ENCODE measurements at places on chromosomes 1 and 21.

- DNase-seq: no peak
These were observed 5.5 kb downstream of the EFNA3 start for GRCh38 chr1:155083865-155084721.

- no peak for DNase-seq
These were observed 4.3 kb downstream of the OR2C3 start for GRCh38 chr1:247531937-247532336.

DNA sequence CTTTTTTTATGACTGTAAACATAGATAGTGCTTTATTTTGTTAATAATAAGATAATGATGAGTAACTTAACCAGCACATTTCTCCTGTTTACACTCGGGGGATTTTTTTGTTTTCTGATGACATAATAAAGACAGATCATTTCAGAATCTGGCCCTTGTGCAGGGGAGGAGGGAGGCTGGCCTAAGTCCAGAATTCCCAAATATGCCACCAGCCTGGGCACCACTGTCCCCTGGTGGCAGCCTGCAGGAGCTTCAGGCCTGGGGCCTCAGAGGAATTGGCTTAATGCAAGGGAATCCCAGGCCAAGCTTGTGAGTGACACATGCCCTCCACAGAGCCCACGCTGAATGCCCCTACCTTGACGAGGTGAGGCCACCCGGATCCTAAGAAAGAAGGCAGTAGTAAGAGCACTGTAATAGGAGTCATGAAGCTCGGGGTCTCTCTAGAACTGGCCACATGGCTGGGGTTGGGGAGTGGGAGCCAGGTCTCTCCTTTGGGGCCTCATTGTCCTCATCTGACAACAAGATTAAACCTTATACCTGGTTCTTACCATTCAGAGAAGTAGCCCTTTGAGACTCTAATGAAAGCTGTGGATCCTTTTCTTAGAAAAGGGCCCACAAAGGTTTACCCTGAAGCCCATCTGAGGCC lies 24.1 kb downstream of the ETNK2 start:
- DNase-seq: peak; percentile 51

- no peak for DNase-seq
These were observed 42.7 kb downstream of the SLC45A1 start for GRCh38 chr1:8360493-8361197.

GRCh38 chr1:189149547-189150375 lies 1327.9 kb downstream of the BRINP3 start:
- no peak for DNase-seq

DNA sequence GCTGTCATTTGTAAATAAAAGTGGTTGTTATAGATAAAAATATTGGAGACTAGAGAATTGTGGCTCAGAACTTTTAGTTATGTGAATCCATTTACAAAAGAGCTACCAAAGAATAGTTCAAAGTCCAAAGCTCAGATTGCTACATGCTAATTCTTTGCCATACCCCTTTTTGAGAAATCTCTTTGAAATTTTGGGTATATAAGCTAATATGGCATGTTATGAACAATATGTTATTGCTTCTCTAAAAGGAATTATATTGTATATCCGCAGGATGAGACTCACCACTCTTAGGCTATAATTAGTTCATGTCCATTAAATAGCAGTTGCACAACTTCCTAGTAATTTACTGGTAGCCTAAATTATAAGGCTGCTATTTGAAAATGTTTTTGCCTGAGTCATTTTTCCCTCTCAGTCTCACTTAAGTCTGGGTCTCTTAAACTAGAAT lies 178.0 kb downstream of the ZNF281 start:
- no peak for DNase-seq

- no peak for DNase-seq
These were observed 5.0 kb downstream of the PPOX start for GRCh38 chr1:161171191-161171590.

DNA sequence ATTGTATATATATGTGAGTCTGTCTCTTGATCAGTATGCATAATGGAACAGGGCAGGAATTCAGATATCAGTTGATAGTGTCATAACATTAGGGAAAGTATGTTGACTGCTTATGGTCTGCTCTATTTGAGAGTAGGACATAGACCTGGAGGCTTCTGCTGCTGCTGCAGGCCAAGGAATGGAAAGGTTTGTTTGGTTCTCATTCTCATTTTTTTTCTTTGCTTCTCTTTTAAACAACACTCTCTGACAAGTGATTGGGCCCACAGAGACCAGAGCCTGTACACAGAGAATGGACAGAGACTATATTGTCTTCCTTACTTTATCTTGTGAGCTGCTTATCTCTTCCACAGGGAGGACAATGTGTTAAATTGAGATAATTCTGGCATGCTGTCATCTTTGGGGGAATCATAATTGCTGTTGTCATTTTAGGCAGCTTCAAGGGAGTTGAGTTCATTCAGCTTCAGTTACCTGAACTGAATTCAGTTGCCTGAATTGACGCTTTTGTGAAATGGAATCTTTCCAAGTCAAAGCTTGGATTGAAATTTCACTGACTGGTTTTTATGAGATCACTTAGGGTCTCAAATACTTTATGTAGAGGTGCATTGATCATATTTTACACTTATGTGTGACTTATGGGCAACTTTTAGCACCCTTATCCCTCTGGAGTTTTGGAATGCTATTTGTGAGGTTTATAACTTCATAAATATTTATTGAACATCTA lies 16.9 kb downstream of the CAP1 start:
- DNase-seq: no peak

DNA sequence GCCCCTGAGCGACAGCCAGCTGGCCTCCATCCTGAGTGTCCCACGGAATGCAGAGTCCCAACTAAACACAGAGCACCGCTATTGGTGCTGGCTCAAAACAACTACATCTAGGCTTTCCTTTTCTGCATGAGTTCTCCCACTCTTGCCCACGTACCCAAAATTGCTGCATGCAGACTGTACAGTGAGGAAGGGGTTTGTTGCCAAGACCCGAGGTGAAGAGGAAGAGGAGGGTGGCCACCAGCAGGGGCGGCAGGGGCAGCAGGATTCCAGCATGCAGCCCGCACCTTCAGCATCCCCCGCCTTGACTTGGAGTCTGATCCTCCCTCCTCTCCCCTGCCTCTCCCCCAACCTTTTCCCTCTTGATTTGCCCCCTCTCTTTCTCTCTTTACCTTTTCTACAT lies 8.0 kb downstream of the S100A9 start:
- no peak for DNase-seq

DNA sequence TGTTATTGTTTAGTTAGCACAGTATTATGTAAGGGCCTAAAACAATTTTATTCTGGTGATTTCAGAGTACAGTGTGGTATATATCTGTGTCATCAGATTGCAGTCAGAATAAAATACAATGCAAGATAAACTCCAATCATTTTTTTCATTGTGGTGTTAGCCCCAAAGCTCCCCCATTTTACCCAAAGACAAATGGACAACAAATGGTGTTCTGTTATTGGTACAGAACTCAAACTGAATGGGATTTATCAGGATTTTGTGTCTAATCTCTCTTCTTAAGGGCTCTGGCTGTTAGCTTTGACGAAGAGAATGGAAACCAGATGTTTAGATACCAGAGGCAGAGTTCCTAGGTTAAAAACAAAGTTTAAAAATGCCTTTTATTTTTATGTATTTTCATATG lies 163.1 kb upstream of the USP25 start:
- DNase-seq: no peak

DNA sequence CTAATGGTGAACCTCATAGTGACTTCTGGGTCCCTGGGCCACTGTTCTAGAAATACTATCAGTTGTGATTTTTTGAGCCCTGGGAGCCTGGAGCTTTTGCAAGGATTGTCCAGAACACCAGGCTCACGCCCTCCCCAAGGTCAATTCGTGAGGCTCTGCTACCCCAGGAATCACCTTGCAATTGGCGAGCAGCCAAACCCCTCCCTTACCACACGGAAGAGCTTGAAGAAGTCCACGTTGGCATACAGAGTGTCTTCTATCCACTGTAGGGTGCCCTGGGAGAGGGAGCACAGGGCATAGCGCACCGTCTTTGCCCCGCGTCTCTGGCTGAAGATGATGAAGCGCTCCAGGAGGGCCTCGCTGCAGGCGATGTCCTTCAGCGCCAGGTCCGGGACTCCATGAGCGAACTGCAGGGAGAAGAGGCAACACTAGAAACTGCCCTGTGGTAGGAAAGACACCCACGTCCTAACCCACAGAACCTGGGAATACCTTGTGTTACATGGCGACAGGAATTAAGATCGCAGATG lies 22.3 kb downstream of the ABCA4 start:
- no peak for DNase-seq

DNA sequence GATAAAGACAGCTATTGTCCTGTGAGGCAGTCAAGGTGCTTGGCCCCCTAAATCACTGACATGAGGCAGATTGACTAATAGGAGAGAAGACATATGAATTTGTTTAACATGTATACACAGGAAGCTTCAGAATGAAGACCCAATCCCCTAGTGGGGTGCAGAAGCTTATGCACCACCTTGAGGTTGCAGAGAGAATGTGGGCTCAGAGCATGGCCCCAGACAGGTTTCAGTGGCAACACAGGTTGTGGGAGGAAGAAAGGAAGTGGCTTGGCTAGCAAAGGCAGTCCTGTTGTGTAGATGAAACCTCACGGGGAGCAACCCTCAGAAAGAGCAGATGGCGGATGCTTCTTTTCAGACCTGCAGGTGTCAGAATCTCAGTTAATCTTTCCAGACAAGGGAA lies 37.0 kb upstream of the PARP1 start:
- DNase-seq: no peak

GRCh38 chr21:38787461-38788274 lies 18.1 kb upstream of the ETS2 start:
- peak; percentile 74 for DNase-seq

DNA sequence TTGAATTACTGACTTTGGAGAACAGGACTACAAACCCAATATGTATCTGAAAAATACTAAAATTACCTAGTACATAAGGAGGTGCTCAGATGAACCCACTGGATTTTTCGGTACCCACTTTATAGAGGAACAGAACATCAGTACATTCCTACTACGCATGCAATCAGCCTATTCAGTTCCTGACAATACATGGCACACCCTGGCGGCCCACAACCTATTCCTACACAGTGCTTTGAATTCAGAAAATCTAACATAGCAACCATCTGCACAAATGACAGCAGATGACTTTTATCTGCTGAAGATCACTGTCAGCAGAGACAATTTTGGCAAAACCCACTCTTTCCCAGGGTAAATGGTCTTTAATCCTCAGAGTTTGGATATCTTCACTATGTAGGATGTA lies 257.1 kb upstream of the GREM2 start:
- no peak for DNase-seq

DNA sequence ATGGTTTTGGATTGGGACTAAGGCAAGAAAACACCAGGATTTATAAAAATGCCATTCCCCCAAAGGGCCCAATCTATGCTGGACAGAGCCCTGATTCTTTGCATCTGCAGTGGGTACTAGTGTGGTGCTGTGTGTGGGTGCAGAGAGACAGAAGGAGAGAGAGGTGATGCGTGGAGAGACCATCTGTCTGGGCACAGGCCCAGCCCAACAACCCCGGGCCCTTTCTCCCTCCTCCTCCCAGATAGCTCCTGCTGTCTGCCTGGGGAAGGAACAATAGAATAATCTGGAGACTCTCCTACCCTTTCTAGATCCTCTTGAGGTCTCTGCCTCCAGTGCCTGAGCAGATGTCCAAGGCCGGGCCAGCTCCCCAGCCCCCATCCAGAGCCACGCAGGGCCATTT lies 15.1 kb downstream of the KIAA1614 start:
- DNase-seq: no peak

- no peak for DNase-seq
These were observed 83.1 kb downstream of the ESRRG start for GRCh38 chr1:216640100-216640499.

GRCh38 chr1:28737307-28738132 lies 780 bp downstream of the YTHDF2 start:
- peak; percentile 9 for DNase-seq

DNA sequence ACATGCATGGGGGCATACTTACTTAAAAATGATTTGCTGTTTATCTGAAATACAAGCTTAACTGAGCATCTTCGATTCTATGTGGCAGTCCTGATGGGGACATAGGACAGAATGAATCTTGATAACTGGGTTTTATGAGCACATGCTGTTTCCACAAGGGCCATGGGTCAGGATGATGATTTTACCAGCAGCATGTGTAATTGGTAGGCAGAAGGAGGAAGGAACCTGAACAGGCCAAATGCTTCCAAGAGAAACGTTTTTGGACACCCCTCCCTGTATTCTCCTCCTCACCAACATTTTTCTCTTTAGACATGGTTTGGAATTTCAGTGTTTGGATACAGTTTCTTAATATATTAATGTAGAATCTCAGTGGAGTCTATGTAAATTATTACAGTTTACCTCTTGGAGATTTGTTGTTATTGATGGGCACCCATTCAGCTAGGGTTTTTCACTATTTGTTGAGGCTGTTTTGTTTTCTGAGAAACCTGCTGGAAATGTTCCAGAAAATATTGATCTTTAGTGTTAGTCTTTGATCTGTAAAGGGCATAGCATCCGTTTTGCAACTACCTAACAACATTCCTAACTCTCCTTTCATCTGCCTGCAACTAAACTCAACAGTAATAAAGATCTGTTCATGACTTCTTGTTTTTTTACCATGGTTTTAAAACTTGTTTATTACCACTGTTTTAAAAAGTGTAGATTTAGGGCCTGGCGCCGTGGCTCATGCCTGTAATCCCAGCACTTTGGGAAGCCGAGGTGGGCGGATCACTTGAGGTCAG lies 42.0 kb downstream of the TBCE start:
- no peak for DNase-seq

DNA sequence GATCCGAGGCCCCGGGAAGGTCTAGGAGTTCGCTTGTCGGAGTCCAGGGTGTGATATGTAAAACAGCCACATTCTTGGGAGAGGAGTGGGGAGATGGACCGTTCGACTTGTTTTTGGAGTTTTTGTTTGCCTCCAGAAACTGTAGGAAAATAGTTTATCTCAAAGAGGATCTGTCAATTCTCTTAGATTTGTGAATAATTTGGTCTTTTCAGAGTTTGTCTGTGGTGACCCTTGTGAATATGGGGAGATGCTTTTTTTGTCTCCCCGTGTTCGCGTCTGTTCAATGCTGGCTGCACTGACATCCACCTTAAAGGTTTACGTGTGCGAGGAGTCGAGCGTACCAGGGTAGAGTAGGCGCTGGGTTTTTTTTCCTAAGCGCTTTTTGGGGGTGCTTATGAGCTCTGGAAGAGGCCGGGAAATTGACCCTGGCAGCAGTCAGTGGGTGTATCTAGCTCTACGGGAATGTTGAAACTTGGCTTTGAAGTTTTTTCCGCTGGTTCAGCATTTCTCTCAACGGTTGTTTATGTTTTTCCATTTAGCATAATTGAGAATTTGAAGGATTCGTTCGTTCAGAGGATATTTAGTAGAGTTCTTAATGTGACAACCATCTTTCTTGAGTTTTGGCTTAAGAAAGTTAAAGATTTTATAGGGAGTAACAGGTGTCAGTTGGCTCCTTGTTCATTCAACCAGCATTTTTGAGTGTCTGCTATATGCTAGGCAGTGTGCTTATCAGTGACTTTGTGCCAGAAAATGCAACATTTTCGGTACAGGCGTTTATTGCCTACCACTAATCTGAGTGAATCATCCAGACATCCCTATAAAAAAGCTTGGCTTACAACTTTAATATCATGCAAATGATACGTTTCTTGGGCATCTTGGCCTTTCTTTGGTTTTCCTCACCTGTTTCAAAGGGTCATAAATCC lies 1.2 kb downstream of the SZRD1 start:
- DNase-seq: no peak

- DNase-seq: no peak
These were observed 476.7 kb downstream of the NPHP4 start for GRCh38 chr1:5515501-5515900.

- DNase-seq: no peak
These were observed 52.6 kb downstream of the PCNX2 start for GRCh38 chr1:233242827-233243483.

All from SHP77 treated with DMSO at 0.1 percent for 48 hours (cell line).